Activated CD4-positive, alpha-beta T cell treated with anti-CD3 and anti-CD28 coated beads for 36 hours (primary cell): ENCODE measurements at places on chromosomes 2 and 18. TPM values are rescaled to one million over a fixed set of nuclear protein-coding genes. Genes with fewer than 3 reads are reported as not detected.
A peak's percentile ranks its signal among the peaks of the same experiment; 100 is the strongest.

GRCh38 chr2:14867853-14868252 is 235.3 kb downstream of the LRATD1 start:
- no peak for DNase-seq

RAB6C gene
- total RNA-seq, result not detected

DNA sequence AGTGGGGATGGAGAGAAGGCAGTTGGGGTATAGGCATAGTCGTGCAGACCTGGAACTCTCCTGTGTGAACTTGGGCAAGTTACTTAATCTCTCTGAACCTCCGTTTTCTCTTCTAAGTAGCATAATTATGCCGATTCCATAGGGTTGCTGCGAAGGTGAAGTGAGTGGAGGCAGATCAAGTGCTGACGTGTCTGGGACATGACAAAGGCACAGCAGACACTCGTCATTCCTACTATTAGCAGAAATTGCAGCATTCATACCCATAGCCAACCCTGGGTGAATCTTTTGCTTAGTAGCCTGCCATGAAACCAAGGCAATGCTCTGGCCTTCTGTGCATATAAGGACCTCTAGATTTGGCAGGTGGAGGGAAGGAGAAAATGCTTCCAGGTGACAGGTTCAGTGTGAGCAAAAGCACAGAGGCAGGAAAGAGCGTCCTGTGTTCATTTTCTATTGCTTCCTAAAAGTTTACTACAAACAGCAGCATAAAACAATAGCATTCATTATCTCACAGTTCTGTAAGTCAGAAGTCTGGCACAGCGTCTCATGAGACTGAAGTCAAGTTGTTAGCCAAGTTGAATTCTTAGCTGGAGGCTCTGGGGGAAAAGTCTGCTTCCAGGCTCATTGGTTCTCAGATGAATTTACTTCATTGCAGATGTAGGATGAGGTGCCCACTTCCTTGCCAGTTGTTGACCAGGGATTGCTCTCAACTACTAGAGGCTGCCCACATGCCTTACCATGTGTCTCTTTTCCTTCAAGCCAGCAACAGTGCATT is 77.8 kb downstream of the CTIF start:
- DNase-seq, result no peak

DNA sequence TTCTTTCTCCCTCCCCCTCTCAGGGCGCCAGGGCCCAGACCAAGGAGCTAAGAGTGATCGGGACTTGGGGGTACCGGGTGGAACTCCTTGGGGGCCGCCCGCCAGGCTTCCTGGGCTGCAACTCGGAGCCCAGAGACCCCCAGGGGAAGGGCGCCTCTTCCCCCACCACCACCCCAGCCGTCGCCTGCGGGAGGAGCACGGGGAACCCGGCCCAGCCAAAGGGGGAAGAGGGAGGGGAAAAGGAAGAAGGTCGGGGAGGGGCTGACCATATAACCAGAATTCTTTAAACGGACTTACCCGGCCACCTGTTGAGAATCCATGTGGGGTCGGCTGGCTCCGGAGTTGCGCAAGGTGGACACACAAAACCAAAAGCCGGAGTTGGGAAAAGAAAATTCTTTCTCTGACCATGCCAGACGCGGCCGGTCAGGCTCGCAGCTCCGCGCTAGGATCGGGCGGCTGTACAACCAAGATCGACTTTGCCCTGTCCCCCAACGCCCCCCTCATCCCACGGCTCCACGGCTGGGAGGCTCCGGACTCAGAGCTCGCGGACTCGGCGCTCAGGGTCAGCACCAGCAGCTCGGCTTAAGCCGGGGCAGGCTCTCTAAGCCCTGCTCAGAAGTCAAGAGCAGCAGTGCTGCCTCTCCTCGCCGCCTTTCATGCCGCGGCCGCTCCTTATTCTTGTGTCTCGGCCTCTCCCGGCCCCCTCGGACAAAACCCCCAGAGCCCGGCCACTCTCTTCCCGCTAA is 6.3 kb upstream of the SIX3 start:
- no peak for DNase-seq

- no peak for DNase-seq
These were observed 498 bp downstream of the ITGAV start for GRCh38 chr2:186590350-186590758.

DTNA gene
- 0.48 TPM for total RNA-seq

LINC00305 gene
- total RNA-seq, result not detected

GRCh38 chr2:73582364-73582763 is 59.9 kb downstream of the NAT8 start:
- no peak for DNase-seq

GRCh38 chr2:73386342-73386868 is 769 bp downstream of the ALMS1 start:
- DNase-seq, result no peak

RAX gene
- not detected for total RNA-seq

- DNase-seq, result no peak
These were observed 14.6 kb downstream of the TTR start for GRCh38 chr18:31606265-31606664.

SLC8A1 gene
- 2.3 TPM for total RNA-seq

DNA sequence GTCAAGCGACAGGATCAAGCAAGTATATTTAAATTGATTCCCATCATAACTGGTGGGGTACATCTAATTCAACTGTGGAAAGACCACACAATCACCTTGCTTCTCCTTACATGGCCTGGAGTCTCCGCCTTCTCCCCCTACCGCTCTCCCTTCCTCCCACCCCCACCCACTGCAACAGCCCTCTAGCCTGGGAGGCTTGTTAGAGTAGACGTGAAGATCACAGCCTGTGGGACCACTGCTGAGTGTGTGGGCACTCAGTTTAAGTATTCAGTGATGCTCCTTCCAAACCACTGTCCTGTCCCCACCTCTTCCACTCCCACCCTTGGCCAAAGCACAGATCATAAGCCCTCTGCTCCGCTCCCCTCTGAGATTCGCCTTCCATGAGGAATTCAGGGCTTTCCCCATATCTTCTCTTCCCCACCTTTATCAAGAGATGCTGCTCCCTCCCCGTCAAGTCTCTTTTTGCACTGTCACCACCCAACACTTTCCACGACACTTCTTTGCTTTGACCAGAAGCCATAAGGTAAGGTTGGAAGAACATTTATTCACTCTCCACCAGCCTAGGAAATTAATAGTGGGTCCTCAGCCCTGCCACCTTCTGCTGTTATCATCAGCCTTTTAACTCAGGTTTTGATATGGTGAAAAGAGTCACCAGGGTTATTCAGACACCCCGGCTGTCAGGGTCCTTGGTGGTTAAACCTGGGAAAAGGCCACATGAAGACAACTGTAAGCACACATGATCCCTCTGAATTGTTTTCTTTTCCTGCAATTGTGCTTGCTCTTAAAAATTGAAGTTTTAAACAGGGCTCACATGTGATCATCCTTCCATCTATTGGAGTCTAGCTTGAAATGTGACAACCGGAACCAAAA is 1.7 kb downstream of the METTL4 start:
- DNase-seq, result no peak

DNA sequence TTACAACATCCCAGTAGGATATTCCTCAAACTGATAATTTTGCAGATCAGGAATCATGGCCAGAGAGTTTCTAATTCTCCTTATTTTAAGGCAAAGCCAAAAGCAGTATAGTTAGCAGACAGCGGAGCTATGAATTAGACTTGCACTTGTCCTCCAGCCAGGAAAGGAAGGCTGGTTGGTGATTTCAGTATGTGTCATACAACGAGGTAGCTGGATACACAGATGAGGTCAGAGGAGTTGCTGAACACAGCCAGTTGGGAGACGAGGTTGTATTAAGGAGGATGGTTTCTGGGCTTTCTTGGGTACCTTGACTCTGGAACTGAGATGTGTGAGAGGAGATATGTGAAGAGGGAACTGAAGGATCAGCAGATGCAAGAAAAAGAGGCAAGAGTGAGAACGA is 185.2 kb downstream of the SOX11 start:
- no peak for DNase-seq

GRCh38 chr2:113169002-113169530 is 4.7 kb upstream of the PSD4 start:
- peak; percentile 48 for DNase-seq

GRCh38 chr2:108164318-108164717 is 75.5 kb upstream of the SULT1C3 start:
- no peak for DNase-seq

DNA sequence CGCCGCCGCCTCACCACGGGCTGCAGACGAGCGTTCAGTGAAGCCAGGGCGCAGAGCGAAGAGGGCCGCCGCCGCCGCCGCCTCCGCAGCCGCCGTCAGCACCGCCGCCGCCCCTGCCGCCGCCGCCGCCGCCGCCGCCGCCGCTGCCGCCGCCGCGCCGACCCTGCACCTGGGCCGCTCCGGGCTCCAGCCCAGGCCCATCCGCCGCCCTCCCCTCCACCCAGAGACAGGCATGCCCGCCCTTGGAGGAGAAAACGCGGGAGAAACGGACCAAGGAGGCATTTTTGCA is 3.0 kb downstream of the POU3F3 start:
- no peak for DNase-seq

NFATC1 gene
- total RNA-seq, result 96.0 TPM

DNA sequence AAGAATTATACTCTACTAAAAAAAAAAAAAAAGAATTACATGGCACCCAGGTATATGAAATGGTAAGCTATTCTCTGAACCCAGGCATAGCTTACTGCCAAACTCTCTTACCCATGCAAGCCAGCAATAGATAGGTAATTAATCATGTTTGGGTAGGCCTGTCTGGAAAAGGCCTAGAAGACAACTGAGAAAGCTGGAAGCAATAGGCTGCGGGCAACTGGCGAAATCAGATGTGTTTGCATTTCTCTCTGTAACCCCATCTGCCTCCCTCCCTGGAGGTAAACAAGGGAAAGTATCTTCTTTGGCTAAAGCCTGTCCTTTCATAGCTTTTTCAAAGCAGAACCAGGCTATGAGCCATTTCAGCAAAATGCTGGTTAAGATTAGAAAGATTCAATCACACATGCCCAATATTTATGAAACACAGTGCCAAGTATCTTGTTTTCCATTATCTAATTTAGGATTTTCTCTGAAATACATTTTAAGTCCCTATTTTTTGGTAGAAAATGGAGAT is 934.8 kb upstream of the DDX18 start:
- DNase-seq, result no peak

LRATD1 gene
- total RNA-seq, result not detected

ITGAV gene
- total RNA-seq, result 5.1 TPM

TNFAIP6 gene
- not detected for total RNA-seq

HRH4 gene
- 0.26 TPM for total RNA-seq

GPR39 gene
- not detected for total RNA-seq

- DNase-seq, result no peak
These were observed 89.2 kb downstream of the NFATC1 start for GRCh38 chr18:79484661-79485621.

GRCh38 chr2:142952793-142953494 is 75.5 kb downstream of the KYNU start:
- DNase-seq, result no peak

- DNase-seq, result peak; percentile 6
These were observed 16.3 kb downstream of the SLC3A1 start for GRCh38 chr2:44291281-44292248.

DBI gene
- 151 TPM for total RNA-seq

DNA sequence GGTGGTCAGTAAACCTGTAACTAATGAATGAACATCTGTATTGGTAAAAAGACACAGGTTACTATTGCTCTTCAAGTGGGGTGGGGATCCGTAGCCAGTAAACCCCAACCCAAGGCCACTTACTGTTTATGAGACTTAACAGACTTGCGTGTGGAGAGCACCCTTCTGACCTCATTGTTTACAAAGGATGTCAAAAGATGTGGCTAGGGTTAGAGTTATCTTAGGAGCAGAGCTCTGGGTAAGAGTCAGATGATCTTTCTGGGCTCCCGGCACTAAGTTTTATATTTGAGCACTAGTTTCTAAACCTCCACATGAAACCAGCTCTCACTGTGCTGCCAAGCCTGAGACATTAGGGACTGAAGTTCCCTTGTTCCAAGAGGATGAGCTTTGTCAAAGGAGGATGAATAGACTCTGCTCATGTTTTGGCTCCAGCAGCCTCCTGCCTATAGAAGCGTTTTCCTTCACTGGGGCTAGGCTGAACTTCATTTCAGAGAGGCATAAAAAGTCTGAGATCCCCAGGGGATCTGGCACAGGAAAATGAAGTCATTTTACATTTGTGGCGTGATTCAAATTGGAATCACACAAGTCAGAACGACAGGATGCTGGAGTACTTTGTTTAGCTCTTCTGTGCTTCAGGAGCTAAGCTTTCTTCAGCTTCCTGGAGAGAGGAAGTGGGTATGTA is 403.1 kb upstream of the TRIB2 start:
- no peak for DNase-seq

DNA sequence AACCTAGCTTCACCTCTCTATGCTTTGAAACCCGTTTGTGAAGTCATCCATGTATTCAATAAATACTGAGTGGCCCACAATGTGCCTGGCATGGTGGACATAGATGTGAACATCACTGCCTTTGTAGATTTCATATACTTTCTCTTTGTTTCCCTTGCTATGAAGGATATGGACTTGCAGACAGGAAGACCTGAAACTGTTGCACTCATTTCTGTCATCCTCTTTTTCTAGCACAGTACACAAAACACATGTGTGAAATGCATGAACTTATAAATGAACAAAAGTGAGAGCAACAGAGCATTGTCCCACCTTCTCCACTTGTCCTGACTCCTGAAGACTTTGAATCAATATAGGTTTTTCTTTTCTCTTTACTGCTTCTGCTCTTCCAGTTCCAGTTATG is 249.4 kb upstream of the LINC00305 start:
- no peak for DNase-seq

DNA sequence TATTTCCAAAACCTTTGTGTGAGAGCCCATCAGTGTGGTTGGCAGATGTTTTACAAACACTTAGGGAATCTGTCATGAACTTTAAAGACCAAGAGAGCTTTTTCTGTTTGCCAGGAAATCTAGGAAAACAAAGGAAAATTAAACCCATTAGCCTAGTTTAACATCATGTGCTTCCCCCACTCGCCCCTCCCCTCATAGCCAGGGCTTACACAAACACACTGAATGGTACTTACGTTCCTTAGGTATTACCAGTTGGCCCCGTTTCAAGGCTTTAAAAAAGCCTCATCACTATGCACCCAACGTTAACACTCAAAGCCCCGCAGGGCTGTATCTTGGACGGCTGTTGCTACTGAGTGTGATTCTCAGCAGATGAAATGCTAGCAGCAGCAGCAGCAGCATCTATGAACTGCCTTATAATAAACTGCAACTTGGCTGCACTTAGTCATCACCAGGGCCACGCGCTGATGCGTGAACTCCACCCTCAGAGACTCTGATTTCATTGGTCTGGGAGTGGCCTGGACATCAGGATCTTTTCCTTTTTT is 20.1 kb upstream of the TTC39C start:
- peak; percentile 27 for DNase-seq
